ENCODE measurements at places on chromosomes 2 and 18.

- no peak for DNase-seq
Observed at GRCh38 chr18:76472829-76473228, 22.2 kb downstream of the ZNF516 start.

DNA sequence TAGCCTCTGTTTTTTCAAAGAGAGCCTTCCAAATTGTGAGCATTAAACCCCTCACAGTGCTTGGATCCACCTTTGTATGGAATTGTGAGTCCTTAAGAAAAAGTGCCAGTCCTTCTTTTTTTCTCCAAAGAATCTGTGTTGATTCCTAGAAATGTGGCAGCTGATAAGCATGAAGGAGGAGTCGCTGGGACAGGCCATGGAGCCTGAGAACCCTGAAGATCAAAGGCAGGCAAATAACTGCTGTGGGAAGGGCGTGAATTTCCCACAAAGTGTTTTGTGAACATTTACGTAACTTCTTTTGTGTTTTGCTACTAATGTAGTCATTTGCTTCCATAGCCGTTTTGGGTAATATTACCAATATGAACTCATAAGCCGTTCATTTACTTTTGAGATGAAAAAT is 27.7 kb upstream of the CHMP1B start:
- DNase-seq: no peak

DNA sequence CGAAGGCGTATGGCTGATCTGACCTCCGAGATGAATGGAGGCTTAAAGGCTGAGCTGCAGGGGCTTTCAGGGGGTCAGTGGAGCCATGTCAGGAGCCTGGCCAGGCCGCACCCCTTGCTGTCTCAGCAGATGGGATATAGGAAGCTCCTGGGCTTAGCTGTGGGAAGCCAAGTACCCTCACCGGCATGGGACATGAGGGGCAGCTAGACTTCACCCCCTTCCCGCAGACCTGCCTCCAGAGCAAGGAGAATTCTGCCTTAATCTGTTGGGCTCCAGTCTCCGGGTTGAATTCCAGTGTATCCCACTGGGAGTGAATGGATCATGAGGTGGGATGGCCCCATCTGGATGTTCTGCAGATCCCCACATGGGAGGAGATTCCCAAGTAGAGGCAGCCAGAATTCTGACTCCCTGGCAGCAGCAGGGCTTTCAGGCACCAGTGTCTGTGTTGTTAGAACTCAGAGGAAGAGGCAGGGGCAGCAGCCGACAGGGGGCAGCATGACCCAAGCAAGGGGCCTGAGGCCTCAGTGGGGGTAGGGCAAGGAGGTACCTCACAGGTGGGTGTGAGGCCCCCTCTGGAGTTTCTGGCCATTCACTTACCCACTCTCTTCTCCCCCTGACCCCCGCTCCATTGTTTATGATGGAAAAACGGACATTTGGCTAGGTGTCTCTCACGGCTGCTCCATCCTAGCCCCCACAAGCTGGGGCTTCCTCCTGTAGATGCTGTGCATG is 19.1 kb downstream of the CAPG start:
- no peak for DNase-seq

DNA sequence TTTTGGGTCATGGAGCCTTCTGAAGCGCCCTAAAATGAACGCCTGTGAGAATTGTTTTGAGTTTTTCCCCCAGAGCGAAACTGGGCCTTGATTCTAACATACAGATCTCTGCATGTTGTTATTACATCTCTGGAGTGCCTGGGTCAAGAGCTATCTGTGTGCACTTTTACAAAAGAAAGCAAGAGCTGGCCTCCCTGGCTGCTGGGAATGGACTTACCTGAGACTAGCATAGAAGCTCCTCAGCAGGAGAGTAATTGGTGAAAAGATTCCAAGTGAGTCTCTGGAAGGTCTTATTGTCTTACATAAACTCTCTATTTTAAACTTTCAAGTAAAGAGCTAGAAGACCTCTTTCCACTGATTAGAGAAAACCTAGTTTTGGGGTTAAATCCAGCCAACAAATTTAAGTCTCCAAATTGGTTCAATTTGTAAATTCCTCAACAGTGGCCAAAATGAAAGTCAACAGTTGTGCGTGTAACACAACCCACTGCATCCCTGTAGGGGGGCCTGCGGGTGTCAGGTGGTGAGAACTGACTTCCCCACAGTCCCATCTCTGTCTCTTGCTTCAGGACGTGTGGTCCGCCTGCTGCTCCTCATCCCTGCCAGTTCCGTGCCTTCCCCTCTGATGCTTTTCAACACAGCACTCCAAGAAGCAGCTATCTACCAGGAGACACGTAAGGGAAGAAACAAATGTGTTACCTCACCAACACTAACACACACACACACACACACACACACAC is 206.1 kb downstream of the SH3BP4 start:
- no peak for DNase-seq

- DNase-seq: peak; percentile 49
Observed at GRCh38 chr18:26429535-26430226, 118.7 kb downstream of the KCTD1 start.

GRCh38 chr2:120858361-120859106 is 122.9 kb downstream of the GLI2 start:
- no peak for DNase-seq

- no peak for DNase-seq
Observed at GRCh38 chr2:137677466-137677865, 286.8 kb upstream of the HNMT start.

DNA sequence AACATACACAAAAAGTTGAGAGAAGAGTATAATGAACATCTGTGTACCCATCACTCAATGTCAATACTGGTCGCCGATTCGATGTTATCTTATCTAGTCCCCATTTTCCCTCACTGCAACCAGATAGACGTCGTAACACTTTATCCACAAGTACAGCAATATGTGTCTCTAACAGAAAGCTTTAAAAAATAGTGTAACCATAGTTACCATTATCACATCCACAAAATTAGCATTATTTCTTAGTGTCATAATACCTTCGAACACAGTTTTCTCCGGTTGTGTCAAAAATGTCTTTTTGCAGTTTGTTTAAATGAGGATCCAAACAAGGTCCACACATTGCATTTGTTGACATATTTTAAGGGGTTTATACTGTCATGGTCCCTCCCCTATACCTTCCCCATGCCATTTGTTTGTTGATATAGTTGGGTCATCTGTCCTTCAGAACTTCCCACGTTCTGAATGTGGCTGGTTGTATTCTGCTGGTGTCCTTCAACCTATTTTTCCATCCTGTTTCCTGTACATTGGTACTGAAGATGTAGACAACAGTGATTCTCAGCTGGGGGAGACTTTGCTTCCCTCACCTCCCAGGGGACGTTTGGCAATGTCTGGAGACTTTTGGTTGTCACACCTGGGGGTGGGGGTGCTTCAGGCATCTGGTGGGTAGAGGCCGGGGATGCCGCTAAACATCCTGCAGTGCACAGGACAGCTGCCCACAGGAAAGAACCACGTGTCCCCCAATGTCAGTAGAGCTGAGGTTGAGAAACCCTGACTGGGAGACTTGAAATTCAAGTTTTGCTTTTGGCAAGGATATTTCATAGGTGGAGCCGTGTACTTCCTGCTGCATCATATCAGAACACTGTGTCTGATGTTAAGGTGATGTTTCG is 72.7 kb upstream of the SPRED2 start:
- DNase-seq: no peak

- no peak for DNase-seq
Observed at GRCh38 chr2:159150280-159150746, 136.2 kb downstream of the WDSUB1 start.

DNA sequence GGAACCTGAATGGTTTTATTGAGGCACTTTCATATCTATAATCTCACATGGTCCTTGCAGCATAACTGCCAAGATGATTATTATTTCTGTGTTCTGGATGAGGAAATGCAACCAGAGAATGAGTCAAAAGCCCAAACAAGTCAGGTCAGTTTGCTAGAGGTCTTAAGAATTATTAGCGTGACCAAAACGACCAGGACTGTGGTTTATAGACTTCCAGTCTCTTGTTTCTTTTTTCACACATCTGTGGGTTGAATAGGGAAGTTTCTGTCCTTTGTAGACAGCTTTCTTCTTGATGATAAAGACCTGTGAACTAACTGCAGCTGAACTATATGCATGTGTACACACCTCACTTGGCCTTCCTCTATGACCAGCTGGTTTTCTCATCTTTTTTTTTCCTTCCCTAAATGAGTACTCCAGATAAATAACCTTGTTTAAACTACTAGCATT is 13.9 kb downstream of the ADAM23 start:
- no peak for DNase-seq

DNA sequence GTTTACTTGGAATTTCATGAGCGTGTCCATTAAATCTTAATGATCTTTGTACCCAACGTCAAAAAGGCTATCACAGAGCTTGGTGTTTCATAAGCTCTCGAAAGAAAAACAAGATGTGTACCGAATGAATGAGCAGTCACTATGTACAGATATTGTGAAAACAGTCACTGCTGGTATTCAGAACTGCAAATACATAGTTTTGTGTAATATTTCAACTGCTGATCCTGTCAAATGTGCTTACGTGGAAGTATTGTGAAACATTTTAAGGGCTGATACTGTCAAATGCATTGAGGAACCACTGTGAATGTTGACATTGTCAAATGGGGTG is 184.2 kb upstream of the KLHL29 start:
- DNase-seq: no peak

- DNase-seq: no peak
Observed at GRCh38 chr2:27802547-27802946, 31.0 kb downstream of the MRPL33 start.

DNA sequence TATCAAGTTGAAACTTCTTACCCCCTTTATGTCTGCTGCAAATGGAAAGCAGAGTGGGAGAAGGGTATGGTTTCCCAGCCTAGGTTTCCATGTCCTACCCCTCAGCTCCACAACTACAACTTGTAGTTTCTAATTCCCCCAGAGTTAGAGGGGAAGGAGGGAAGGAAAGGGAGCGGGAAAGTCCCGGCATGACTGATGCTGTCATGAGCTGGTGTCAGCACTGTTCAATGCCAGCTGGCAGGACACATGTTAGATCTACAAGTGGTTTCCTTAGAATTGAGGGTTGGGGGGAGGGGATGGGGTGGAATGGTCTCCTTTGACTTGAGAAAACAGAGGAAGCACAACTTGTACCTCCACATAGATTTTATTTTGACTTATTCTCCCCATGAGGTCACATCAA is 194.0 kb downstream of the MBD2 start:
- no peak for DNase-seq

DNA sequence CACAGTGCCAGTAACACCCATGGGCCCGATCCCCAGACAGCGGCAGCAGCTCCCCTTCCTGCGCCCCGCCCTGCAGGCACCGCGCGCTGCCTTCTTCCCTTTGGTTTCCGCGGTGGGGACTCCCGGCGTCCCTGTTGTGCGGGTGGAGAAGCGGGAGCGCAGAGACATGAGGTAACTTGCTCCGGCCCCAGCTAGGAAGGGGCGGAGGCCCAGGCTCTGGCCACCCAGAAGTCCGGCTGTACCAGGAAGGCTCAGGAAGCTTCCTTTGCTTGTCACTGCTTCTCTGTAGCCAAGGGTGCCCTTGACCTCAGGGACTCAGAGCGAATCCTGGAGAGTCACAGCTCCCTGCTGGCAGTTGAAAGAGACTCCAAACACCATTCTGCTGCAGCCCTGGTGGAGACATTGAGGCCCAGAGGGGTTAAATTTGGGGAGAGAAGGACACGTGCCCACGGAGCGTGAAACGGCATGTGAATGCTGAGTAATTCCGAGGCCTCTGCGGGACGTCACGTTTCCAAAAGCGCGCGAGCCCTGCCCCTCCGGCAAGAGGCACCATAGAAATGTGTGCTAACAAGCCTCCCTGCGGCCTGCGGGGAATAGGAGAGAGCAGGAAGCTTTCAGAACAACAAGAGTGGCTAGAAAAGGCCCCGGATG is 6.7 kb upstream of the ADCY3 start:
- DNase-seq: no peak

All from AG04449 (cell line).